Aorta (tissue), 5 donors: ENCODE measurements at places on chromosomes 1 and 21. TPM values are rescaled to one million over a fixed set of nuclear protein-coding genes. Genes with fewer than 3 reads are reported as not detected.

- no peak overlapping the region for H3K27ac ChIP-seq
- no peak overlapping the region for H3K4me3 ChIP-seq
- no peaks in the 10 kb centered on the region for H3K27me3 ChIP-seq
Measured at GRCh38 chr1:9890224-9890731, 19.8 kb downstream of the CTNNBIP1 start.

GRCh38 chr1:28936528-28936927 lies 22.2 kb downstream of the EPB41 start:
- H3K36me3 ChIP-seq: no peaks in the 10 kb centered on the region
- H3K27me3 ChIP-seq: no peaks in the 10 kb centered on the region

GRCh38 chr1:193456811-193457280 lies 270.4 kb upstream of the B3GALT2 start:
- H3K4me3 ChIP-seq: no peak overlapping the region
- H3K27me3 ChIP-seq: no peaks in the 10 kb centered on the region
- no peaks in the 10 kb centered on the region for H3K4me1 ChIP-seq
- H3K27ac ChIP-seq: no peak overlapping the region

DNA sequence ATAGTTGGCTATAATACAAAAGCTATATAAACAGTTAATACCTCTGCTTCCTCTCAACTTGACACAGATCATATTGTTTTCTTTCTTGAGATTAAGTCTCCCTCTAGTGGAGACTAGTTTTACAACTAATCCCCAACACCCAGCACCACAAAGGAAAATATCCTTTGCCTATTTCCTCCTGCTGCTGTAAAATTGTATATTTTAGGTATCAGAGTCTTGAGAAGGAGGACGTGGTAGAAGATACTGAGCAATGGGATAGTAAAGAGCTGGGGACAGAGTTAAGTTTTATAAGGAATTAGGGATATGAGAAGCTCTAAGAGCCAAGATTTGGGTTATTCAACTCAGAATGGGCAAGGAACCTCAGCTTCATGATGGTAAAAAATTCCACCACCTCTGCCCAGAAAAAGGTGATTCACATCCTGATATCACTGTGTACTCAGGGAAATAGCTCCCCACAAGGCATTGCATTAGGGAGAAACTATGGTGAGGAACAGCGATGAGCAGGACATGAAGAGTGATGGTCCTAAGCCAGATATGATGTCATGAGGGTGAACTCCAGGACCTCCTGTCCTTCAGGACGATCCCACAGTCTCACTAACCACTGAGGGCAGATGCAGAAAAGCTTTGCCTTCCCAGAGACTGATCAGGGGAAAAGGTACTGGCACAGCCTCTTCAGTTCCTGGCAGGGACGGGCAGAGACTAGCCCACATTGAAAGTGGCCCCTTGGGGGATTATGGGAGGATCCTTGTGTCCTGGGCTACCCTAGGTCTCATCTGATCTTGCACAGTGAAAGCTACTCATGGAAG lies 14.7 kb upstream of the CFAP126 start:
- H3K36me3 ChIP-seq: no peaks in the 10 kb centered on the region
- H3K4me1 ChIP-seq: no peaks in the 10 kb centered on the region
- DNase-seq: no peak
- H3K27me3 ChIP-seq: no peaks in the 10 kb centered on the region

GRCh38 chr1:5753549-5754421 lies 238.4 kb downstream of the NPHP4 start:
- no peak overlapping the region for H3K4me3 ChIP-seq
- H3K27ac ChIP-seq: no peak overlapping the region
- no peaks in the 10 kb centered on the region for H3K27me3 ChIP-seq
- H3K4me1 ChIP-seq: no peaks in the 10 kb centered on the region
- peak; percentile 27 for DNase-seq
- H3K36me3 ChIP-seq: no peaks in the 10 kb centered on the region

- no peaks in the 10 kb centered on the region for H3K4me1 ChIP-seq
- H3K27ac ChIP-seq: no peak overlapping the region
- H3K36me3 ChIP-seq: no peaks in the 10 kb centered on the region
- no peak overlapping the region for H3K4me3 ChIP-seq
Measured at GRCh38 chr1:104121271-104121670, 371.6 kb downstream of the AMY1C start.

GRCh38 chr1:221670081-221670480 lies 71.8 kb downstream of the DUSP10 start:
- no peaks in the 10 kb centered on the region for H3K36me3 ChIP-seq
- no peak overlapping the region for H3K4me3 ChIP-seq
- no peaks in the 10 kb centered on the region for H3K4me1 ChIP-seq
- no peaks in the 10 kb centered on the region for H3K27me3 ChIP-seq
- no peak for DNase-seq

Gene ACTN2
- total RNA-seq: 40.5 TPM

Gene LCE6A
- not detected for total RNA-seq

Gene PLPPR4
- total RNA-seq: 7.2 TPM

Gene PADI4
- 1.7 TPM for total RNA-seq
